ENCODE measurements at places on chromosomes 4 and X. TPM values are rescaled to one million over a fixed set of nuclear protein-coding genes. Genes with fewer than 3 reads are reported as not detected.

Gene TMEM175
- polyA plus RNA-seq = 81.3 TPM

Gene CPZ
- 0.82 TPM for polyA plus RNA-seq

Gene HTR2C
- not detected for polyA plus RNA-seq

Gene ITGB1BP2
- polyA plus RNA-seq = 14.9 TPM

Gene ANKRD50
- 4.5 TPM for polyA plus RNA-seq

Gene MAGEC3
- 4.8 TPM for polyA plus RNA-seq

Gene CYBB
- 10.4 TPM for polyA plus RNA-seq

Gene FAM184B
- 0.05 TPM for polyA plus RNA-seq

Gene MTMR8
- polyA plus RNA-seq = 3.0 TPM

Gene SPANXB1
- polyA plus RNA-seq = not detected

Gene SSX2
- not detected for polyA plus RNA-seq

Gene RPL39
- polyA plus RNA-seq = 4,457 TPM

Gene GUCY1A1
- 20.2 TPM for polyA plus RNA-seq

Gene UGT2B15
- 0.75 TPM for polyA plus RNA-seq

Gene GPC4
- 20.8 TPM for polyA plus RNA-seq

Gene GC
- not detected for polyA plus RNA-seq

GRCh38 chrX:108312011-108312410, 126.2 kb downstream of the COL4A6 start:
- DNase-seq = no peak

- no peak for DNase-seq
Observed at GRCh38 chrX:95903490-95903889, 781.2 kb upstream of the DIAPH2 start.

DNA sequence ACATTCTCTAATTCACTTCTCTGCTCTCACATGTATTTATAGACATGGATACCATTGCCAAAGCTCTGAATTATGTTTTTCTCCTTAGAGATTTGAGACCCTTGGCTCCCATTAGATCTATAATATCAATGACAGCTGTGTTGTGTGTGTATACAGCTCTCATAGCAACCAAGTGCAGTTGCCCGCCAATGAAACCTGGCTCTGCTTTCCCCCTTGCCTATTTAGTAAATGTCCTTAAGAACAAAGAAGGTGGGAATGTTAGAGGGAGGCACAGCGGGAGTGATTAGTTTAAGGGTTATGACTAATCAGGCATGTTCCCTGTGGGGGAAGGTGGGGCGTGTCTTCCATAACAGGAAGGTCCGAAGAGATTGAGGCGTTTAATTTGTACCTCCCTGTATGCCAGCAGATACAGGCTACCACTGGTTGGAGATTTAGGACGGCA, 100.5 kb upstream of the TBC1D9 start:
- no peak for DNase-seq

GRCh38 chr4:100113096-100113495, 77.2 kb downstream of the DDIT4L start:
- no peak for DNase-seq

DNA sequence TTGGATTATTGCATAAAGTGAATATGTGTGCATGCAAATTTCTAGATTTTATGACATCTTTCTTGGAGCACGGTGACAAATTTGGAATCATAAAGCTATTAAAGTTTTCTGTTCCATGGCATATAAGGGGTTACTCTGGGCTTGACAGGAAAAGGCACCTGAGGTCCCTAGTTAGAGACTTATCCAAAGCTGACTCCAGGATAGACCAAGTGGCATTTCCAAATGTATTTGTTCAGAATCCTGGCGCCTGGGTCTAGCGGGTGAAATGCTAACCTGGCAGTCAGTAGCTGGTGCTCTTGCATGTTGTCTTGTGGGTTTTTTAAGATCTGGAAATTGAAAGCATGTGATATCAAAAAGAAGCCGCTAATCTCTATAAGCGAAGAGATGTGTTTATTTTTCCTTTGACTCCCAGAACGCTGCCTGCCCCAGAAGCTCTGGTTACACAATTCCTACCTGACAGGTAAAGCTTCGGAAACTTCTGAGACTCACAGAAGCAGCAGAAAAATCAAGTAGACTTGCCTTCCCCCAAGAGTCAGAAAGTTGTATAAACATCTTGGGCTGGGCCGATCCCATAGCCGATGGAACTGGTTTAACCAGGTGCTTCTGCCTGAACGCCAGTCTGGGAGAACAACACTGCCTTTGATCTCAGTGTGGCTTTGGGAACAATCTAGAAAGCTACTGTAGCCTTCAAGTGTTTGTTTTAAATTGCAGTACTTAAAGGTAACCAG, 12.9 kb upstream of the ZCCHC4 start:
- peak; percentile 33 for DNase-seq

- no peak for DNase-seq
Observed at GRCh38 chr4:149264093-149264733, 551.4 kb downstream of the IQCM start.

- no peak for DNase-seq
Observed at GRCh38 chr4:165654556-165654955, 218.5 kb upstream of the TLL1 start.

- no peak for DNase-seq
Observed at GRCh38 chr4:112206431-112206830, 25.2 kb upstream of the AP1AR start.

DNA sequence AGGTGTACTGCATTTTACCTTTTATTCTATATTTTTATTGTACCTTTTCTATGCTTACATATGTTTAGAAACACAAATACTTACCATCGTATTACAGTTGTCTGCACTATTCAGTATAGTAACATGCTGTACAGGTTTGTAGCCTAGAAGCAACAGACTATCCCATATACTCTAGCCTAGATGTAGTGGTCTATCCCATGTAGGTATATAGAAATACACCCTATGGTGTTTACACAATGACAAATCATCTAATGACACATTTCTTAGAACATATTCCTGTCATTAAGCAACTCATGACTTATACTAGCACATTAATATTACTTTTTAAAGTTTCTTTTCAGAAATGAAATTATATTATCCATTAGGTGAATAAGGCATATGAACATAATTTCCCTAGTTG, 111.1 kb upstream of the HPGD start:
- no peak for DNase-seq

GRCh38 chr4:42871671-42872290, 20.7 kb upstream of the GRXCR1 start:
- DNase-seq = no peak

GRCh38 chrX:1443496-1444075, 9.1 kb downstream of the ASMTL start:
- peak; percentile 35 for DNase-seq

DNA sequence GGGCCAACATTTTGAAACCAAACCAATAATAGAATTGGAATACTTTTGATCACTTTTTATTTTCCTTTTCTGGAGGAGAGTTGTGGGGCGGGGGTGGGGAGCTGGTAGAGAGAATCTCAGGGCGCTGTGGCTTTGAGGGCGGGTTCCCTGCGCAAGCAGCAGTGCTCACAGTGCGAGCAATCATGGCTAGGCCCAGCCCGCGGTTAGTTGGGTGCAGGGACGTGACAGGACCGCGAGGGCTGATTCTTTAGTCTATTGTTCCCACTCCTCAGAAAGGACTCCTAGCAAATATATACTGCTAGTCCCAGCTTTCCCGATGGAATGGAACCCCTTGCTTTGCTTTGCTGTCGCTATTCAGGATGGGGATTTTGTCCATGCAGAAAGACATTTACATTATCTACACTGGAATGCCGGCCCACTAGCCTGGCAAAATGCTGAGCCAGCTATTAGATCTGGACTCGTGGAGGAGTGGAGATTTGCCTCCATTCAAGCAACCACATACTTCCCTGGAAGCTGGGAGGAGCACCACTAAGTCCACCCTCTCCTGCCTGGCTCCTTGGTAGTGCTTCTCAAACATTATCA, 23.9 kb upstream of the APLN start:
- no peak for DNase-seq

GRCh38 chr4:22179124-22179874, 230.7 kb upstream of the KCNIP4 start:
- no peak for DNase-seq

GRCh38 chr4:36128689-36129088, 115.6 kb downstream of the ARAP2 start:
- DNase-seq = no peak

DNA sequence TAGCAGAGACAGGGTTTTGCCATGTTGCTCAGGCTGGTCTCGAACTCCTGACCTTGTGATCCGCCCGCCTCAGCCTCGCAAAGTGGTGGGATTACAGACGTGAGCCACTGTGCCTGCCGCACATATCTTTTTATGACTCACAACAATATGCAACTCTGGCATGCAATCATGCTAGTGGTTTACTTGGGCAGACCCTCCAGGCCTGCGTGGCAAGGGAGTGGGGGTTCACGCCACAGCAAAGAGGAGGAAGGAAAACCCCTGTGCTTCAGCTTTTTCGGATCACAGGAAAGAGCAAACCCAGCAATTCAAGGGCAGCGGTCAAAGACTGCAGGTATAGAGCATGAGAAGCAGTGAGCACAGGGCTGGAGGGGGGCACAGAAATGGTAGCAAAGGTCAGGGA, 48.3 kb upstream of the CD99 start:
- DNase-seq = no peak

- no peak for DNase-seq
Observed at GRCh38 chr4:62407534-62407933, 1207.4 kb downstream of the ADGRL3 start.

- DNase-seq = no peak
Observed at GRCh38 chr4:77931452-77932135, 69.0 kb downstream of the MRPL1 start.

GRCh38 chr4:134740290-134740689, 538.7 kb upstream of the PABPC4L start:
- no peak for DNase-seq

DNA sequence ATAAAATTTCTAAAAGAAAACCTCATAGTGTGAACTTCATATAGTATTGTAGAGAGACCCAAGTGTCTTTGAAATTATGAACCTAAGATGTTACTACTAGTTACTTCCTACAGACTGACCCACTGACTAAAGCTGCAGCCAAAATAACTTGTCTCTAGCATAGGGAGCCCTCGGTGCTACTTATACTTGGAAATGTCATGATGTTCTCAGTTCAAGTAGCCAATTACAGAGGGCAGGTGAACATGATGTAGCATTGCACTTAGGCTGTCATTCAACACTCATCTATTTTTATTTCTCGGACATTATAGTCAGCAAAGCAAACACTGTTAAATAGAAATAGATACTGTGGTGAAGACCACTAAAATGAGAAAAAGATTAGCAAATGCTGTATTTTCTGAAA, 165.6 kb downstream of the AREG start:
- DNase-seq = no peak
